ENCODE measurements at places on chromosomes 6 and 20. TPM values are rescaled to one million over a fixed set of nuclear protein-coding genes. Genes with fewer than 3 reads are reported as not detected.

KCNK16 gene
- total RNA-seq, result not detected

SLC16A10 gene
- total RNA-seq, result 3.7 TPM

EBF4 gene
- total RNA-seq, result 0.25 TPM

LTB gene
- total RNA-seq, result 0.51 TPM

SLC22A16 gene
- 2.0 TPM for total RNA-seq

CNR1 gene
- not detected for total RNA-seq

MAPK13 gene
- total RNA-seq, result 0.07 TPM

PAK5 gene
- total RNA-seq, result not detected

SNHG17 gene
- total RNA-seq, result 97.1 TPM

HSD17B8 gene
- 13.3 TPM for total RNA-seq

KIF13A gene
- 9.8 TPM for total RNA-seq

IRF4 gene
- not detected for total RNA-seq

Data from G401 (cell line).